ENCODE measurements at places on chromosomes 12 and 14.

GRCh38 chr14:101359221-101360053, 201.9 kb upstream of the DIO3 start:
- DNase-seq: no peak

- peak; percentile 49 for DNase-seq
These were observed 91.5 kb upstream of the PTGDR start for GRCh38 chr14:52175982-52176502.

DNA sequence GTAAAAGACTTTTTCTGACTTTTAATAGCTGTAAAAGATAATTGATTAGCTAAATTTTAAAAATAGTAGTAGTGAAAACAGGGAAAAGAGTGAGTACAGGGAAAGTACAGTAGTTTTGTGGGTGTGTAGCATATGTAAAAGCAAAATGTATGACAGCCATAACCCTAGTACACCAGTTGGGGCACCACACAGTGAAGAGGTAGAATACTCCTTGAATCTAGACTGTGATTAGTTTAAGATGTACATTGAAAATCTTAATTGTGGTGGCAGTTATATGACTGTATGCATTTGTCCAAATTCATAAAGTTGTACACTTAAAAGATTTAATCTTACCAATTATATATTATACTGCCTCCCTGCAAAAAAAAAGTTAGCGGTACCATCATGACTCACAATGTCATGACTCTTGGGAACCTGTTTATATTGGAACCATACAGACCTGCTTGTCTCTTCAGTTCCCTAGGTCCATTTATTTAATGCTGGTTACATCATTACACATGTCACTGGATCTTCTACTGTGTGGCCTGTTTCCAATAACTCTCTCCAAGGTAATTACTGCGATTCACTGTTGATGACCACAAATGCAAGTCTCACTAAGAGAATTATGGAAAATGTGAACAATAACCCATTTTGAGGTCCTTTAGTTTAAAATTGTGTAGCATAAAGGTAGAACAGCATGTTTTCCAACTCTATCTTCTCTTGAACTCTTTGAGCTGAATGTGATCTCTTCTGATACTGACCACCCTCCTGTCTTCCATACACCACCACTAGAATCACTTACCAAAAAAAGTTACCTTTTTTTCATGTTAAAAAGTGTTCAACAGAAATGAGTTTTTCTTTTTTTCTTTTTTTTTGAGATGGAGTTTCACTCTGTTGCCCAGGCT, 264.2 kb upstream of the AMIGO2 start:
- no peak for DNase-seq

- no peak for DNase-seq
These were observed 10.6 kb downstream of the TMED10 start for GRCh38 chr14:75165586-75166391.

GRCh38 chr12:76614364-76614763, 54.8 kb upstream of the OSBPL8 start:
- no peak for DNase-seq

DNA sequence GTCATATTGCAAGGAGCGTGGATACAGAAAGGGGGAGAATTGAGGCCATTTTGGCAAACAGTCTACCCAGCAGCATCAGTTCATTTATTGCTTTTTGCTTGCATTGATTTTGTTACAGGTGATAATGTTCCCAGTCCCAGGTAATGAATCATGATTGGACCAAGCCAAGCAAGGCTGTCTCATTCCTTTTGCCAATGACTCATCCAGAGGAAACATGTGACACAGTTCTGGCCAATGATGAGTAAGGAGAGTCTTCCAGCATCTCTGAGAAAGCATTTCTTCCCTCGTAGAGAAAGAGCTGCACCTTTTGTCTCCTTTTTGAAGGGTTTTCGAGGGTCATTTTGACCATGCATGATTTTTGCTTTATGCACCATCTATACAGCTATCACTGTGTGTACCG, 68.2 kb downstream of the SLC15A4 start:
- DNase-seq: no peak
